ENCODE measurements at places on chromosomes 11 and 22.
A peak's percentile ranks its signal among the peaks of the same experiment; 100 is the strongest.

DNA sequence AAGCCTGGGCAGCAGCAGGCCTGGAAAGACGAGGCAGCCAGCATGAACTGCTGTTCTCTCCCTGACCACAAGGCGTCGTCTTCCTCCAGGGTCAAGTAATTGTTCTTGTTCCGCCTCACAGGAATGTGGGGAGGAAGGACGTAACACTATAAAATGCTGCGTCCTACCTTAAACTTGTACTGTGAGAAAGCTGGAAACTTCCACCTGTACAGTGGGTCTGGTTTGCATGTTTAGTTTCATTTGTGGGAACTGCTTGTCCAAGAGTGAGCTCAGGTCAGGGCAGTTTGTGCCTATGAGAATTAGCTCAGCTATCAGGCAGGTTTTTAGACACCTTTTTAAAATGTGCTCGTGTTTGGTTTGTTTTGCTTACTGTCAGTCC lies 55.2 kb downstream of the PANX1 start:
- DNase-seq, result peak; percentile 56

- peak; percentile 29 for DNase-seq
Observed at GRCh38 chr11:110430267-110431050, 711 bp downstream of the FDX1 start.

DNA sequence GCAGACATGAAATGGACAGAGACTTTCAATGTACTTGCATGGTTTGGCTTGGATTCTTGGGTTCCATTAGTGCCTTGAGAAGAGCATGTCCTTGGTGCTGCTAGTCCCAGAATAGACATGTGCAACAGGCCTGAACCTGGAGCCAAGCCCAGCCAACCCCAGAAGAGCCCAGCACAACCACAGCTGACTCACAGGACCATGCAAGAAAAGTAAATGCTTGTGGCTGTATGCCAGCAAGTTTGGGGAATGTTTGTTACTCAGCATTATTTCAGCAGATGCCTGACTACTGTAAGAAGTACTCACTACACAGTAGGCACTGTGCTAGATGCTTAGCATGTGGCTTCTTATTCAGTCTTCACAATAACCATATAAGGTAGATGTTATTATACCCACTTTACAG lies 39.2 kb upstream of the HMGXB4 start:
- peak; percentile 37 for DNase-seq

GRCh38 chr11:11476499-11476898 lies 123.4 kb upstream of the CSNK2A3 start:
- no peak for DNase-seq

GRCh38 chr11:73248526-73249185 lies 23.5 kb upstream of the P2RY6 start:
- DNase-seq, result no peak

- DNase-seq, result no peak
Observed at GRCh38 chr11:33315822-33316221, 58.6 kb downstream of the HIPK3 start.

GRCh38 chr11:18395735-18396504 lies 1.6 kb downstream of the LDHA start:
- DNase-seq, result peak; percentile 99

DNA sequence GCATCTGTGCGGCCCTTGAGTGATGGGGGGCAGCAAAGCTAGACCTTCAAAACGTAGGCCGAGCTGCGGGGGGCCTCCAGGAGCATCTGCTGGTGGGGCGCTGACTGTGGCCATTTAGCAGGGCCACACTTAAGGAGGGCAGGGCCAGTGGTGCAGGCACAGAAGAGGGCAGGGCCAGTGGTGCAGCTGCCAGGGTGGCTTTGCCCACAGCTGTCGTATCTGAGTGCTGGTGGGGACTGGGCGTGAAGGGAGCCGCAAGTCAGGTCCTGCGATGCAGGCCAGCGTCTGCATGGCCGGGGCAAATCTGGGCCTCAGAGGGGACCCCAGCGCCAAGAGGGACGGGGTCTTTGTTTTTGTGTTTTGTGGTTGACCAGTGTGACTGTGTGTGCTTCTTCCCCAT lies 27.7 kb downstream of the RNH1 start:
- no peak for DNase-seq

- DNase-seq, result no peak
Observed at GRCh38 chr11:19559746-19560145, 152.9 kb upstream of the NAV2 start.

DNA sequence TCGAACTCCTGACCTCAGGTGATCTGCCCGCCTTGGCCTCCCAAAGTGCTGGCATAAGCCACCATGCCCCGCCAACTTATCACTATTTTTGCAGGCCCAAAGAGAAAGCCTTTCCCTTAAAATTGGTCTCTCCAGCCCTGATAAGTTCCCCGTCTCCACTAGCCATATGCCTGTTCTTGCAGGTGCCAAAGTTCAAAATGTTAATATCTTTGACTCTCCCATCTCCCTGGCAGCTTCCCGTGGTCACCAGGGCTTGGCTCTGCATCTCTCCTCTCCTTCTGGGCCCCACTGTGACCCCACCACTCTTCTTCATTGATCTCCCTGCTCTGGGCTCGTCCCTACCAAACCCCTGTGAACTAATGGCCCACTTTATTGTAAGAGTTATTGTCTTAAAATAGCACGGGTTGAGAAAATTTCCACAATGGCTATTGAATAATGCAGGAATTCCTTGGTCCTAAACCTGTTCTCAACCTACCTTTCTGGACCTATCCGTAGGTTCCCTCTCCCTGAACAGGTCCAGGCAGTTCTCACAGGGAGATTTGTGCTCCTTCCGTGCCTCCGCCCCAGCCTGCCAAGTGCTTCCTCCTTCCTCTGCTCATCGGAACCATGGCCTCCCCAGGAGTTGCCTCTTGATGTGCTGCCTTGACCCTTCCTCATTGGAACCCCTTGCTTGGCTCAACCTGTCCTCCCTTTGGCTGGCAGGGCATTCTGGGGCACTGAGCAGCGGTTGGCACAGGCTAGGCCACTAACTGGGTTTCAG lies 147.5 kb downstream of the DSCAML1 start:
- DNase-seq, result no peak

- DNase-seq, result peak; percentile 27
Observed at GRCh38 chr11:77151804-77152509, 23.9 kb downstream of the MYO7A start.

- no peak for DNase-seq
Observed at GRCh38 chr11:123421589-123421988, 8.5 kb upstream of the GRAMD1B start.

DNA sequence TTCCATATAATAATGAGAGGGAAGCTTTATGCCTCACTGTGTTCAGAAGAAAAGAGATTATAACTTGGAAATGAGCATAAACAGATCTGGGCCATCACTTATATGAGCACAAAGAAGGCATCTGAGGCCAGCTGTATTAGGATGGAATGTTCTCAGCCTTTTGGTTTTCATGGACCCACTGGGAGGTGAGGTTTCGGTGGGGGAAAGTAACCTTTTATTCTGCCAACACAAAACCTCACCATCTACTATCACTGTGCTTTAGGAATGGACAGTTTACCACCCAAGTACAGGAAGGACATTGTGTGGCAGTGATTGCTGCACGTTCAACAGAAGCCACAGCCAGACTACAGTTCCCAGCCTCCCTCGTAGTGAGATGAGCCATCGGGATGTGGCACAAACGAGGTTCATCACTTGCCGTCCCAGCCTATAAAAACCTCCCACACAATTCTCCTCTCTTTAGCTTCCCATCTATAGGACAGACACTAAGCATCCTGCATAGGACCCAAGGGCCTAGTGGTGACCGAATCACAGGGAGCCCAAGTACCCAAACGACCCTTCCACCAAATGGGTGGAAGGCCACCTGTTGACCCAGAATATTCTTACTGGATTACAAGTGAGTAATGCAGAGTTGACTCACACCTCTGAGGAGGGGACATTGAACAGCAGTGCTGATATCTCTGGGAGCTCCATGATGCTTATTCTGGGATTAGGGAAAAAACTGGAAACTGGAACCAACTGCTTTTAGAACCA lies 121.5 kb upstream of the RAG2 start:
- DNase-seq, result no peak

- DNase-seq, result no peak
Observed at GRCh38 chr22:48888466-48889208, 939.0 kb downstream of the BRD1 start.

- no peak for DNase-seq
Observed at GRCh38 chr11:36605221-36606216, 7.5 kb upstream of the RAG2 start.

GRCh38 chr11:134564472-134565200 lies 152.6 kb upstream of the B3GAT1 start:
- DNase-seq, result no peak

DNA sequence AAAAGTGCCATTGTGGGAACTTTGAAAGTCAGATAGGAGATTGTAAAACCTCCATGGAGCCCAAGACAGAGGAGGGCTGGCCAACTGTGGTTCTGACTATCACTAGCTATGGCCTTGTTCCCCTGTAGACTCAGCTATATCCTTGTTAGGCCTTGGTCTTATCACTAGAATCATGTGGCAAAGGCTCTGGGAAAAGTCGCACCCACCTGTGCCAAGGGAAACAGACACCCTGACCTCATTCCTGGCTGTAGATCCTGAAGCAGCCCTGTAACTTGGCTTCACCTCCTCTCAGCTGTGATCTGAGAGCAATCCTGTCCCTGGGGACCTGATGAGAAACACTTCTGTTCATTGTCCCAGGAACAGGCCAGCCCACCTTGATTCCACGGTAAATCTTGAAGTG lies 566.2 kb downstream of the TMEM135 start:
- no peak for DNase-seq

DNA sequence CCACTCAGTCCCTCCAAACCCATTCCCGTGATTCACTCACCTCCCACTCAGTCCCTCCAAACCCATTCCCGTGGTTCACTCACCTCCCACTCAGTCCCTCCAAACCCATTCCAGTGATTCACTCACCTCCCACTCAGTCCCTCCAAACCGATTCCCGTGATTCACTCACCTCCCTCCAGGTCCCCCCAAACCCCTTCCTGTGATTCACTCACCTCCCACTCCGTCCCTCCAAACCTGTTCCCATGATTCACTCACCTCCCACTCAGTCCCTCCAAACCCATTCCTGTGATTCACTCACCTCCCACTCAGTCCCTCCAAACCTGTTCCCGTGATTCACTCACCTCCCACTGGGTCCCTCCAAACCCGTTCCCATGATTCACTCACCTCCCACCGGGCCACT lies 639.6 kb downstream of the BRD1 start:
- no peak for DNase-seq

DNA sequence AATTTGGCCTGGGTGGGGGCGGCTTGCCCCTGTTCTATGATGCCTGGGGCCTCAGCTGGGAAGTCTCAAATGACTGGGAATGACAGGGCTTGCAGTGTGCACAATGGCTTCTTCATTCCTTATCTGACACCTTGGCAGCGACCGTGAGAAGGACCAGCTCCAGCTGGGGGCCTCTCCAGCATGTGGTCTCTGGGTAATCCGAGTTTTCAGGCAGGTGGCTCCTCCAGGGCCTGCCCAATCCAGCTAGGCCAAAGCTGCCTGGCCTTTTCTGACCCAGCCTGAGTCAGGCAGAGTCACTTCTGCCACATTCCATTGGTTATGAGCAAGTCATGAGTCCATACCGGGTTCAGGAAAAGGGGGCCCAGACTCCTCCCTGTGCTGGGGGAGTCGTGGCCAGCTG lies 646.0 kb downstream of the OPCML start:
- DNase-seq, result peak; percentile 50

DNA sequence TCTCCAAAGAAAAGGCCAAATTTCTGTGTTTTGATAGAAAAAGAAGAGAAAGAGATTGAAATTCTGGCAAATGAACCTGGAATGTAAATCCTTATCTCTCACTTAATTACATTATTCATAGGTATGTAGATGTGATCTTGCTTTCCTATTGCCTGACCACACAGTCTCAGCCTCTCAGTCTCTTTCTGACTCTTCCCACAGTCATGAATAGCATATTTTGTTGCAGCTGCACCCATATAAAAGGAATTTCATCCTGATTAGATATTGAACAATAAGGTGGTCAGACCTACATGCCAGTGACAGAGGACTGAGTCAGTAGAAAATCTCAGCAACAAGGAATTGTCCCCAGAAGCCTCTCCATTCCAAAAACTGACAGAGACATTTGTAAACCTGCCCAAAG lies 62.9 kb upstream of the LRRC4C start:
- DNase-seq, result peak; percentile 51

DNA sequence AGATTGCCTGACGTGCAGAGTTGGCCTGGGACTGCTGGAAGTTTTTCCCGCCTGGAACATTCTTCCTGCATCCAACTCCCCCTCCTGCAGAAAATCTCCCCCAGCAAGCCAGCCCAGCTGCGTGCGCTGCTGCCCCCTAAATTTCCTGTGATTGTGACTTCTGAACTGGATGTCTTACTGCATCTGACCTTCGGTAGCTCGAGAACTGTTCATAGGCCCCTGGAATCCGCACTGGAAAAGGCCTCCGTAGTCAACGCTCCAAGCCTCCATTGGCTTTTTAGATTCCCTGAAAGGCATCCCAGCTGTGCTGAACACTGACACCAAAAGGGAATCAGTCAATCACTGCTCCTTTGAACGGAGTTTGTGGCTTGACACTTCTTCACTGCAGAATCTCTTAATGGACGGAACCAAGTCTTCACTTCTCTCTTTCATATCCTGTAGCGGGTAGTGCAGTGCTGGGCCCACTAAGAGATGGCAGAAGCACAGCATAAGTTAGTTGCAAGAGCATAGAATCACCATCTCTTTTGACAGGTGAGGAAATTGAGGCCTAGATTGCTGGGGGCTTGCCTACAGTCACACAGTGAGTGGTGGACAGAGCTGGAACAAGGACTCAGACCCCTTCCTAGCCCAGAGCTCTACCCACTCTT lies 14.2 kb upstream of the RASD2 start:
- no peak for DNase-seq

- peak; percentile 29 for DNase-seq
Observed at GRCh38 chr11:29432719-29433325, 584.0 kb downstream of the KCNA4 start.

DNA sequence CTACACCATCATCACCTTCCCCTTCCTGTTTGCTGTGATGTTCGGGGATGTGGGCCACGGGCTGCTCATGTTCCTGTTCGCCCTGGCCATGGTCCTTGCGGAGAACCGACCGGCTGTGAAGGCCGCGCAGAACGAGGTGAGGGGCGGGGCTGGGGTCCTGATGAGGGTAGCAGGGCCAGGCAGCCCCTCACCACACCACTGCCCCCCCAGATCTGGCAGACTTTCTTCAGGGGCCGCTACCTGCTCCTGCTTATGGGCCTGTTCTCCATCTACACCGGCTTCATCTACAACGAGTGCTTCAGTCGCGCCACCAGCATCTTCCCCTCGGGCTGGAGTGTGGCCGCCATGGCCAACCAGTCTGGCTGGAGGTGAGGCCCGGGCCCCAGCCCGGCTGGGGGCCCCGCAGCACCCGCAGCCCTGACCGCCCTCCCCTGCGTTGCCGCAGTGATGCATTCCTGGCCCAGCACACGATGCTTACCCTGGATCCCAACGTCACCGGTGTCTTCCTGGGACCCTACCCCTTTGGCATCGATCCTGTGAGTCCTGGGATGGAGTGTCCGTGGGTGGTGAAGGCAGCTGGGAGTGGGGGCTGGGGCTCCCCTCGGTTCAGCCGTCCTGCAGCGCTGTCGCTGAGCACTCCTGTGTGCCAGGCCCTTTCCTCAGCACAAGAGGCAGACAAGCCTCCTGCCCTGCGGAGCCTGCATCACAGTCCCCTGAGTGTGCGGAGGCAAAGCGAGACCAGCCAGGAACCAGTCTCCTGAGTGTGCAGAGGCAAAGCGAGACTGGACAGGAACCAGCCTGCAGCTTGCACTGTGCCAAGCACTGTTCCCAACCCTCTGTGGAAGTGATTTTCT lies 8.8 kb downstream of the TCIRG1 start:
- no peak for DNase-seq
